ENCODE measurements at places on chromosomes 3 and 15.
A peak's percentile ranks its signal among the peaks of the same experiment; 100 is the strongest.

DNA sequence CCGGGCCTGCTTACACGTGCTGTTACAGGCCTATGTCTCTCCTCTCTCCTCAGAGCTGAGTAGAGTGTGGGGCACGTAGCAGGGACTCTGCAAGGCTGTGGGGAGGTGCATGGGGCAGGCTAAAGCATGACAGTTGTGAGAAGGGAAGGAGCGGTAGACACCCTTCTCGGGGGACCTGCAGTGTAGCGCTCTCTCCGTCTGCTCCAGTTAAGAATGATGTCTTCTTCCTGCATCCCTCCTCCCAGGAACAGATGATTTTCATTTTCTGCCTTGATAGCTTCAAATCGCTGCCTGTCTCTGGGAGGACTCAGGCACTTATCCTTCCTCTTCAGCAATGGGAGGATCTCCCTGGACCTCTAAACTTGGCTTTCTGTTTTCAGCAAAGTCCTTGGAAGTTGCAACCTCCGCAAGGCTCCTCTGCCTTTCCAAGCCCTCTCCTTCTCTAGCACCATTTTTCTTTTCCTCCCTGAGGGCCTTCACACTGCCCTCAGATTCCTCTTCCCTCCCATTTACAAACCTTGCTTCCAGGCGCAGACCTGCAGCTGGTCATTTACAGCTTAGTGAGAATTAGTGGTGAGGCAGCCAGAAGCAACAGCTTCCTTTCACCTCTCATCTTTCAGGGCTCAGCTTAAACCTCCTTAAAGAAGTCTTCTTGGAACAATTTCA lies 23.4 kb upstream of the TLE3 start:
- peaks cover 32% of the 10 kb centered on the region for H3K27me3 ChIP-seq
- peaks cover 2% of the 10 kb centered on the region for H3K36me3 ChIP-seq
- H3K27ac ChIP-seq, result no peak overlapping the region
- DNase-seq, result no peak
- H3K4me3 ChIP-seq, result no peak overlapping the region
- peaks cover 3% of the 10 kb centered on the region for H3K4me1 ChIP-seq

GRCh38 chr3:4395448-4395847 lies 71.6 kb downstream of the SUMF1 start:
- DNase-seq, result no peak
- no peaks in the 10 kb centered on the region for H3K27me3 ChIP-seq
- peaks cover 41% of the 10 kb centered on the region for H3K36me3 ChIP-seq
- peaks cover 36% of the 10 kb centered on the region for H3K4me1 ChIP-seq

GRCh38 chr3:140924097-140924873 lies 17.4 kb upstream of the SLC25A36 start:
- H3K27ac ChIP-seq, result no peak overlapping the region
- no peaks in the 10 kb centered on the region for H3K4me1 ChIP-seq
- H3K27me3 ChIP-seq, result peaks cover 15% of the 10 kb centered on the region
- H3K4me3 ChIP-seq, result no peak overlapping the region
- no peak for DNase-seq
- no peaks in the 10 kb centered on the region for H3K36me3 ChIP-seq

GRCh38 chr3:9020426-9020825 lies 57.2 kb upstream of the RAD18 start:
- no peak overlapping the region for H3K4me3 ChIP-seq
- peaks cover 5% of the 10 kb centered on the region for H3K27me3 ChIP-seq
- no peaks in the 10 kb centered on the region for H3K36me3 ChIP-seq

- peaks cover 2% of the 10 kb centered on the region for H3K4me1 ChIP-seq
- H3K27ac ChIP-seq, result no peak overlapping the region
- no peak overlapping the region for H3K4me3 ChIP-seq
Measured at GRCh38 chr15:73015493-73015892, 36.8 kb upstream of the NEO1 start.

GRCh38 chr15:101060576-101061551 lies 141.7 kb downstream of the LRRK1 start:
- H3K4me3 ChIP-seq, result no peak overlapping the region
- H3K36me3 ChIP-seq, result no peaks in the 10 kb centered on the region
- no peak overlapping the region for H3K27ac ChIP-seq
- peaks cover 3% of the 10 kb centered on the region for H3K27me3 ChIP-seq

GRCh38 chr3:144771381-144771870 lies 799.8 kb downstream of the DIPK2A start:
- no peak for DNase-seq
- H3K27ac ChIP-seq, result no peak overlapping the region
- no peaks in the 10 kb centered on the region for H3K27me3 ChIP-seq
- H3K4me1 ChIP-seq, result no peaks in the 10 kb centered on the region
- H3K4me3 ChIP-seq, result no peak overlapping the region
- no peaks in the 10 kb centered on the region for H3K36me3 ChIP-seq

DNA sequence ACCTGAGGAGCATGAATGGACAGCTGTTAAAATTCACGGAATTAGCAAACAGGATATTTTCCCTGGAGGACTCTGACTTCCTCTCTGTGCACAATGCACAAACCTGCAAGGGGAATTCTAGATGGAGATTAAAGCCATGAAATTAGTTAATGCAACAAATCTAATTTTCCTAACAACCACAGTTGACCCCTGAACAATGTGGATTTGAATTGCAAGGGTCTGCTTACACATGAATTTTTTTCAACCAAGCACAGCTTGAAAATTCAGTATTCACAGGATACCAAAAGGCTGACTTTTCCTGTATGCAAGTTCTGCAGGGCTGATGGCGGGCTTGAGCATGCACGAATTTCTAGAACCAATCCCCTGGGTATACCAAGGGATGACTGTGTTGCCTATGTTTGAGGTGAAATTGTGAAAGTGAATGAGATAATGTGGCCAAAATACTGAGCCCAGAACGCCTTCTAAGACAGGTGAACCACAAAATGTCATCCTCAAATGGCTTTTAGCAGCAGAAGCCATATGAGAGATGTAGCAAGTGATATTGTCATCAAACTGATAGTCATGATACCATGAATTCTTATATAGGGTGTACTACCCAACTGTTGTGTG lies 52.5 kb downstream of the COL8A1 start:
- H3K36me3 ChIP-seq, result no peaks in the 10 kb centered on the region
- peaks cover 4% of the 10 kb centered on the region for H3K27me3 ChIP-seq
- H3K4me3 ChIP-seq, result no peak overlapping the region

DNA sequence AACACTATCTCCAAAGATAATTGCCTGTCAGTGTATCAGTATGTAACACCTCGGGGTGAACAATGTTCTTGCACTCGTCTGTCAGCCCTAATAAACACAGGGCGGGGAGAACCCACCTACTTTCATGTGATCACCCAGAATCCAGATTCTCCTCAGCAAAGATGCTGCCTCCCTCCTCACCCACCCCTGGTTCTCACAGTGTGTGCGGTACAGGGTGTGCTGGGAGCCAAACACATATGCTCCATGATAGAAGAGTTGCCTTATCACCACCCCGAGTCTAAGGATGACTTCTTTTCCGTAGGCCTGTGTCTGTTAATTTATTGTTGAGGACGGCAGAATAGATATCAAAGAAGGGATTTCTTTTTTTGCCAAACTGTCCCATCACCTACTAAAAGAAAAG lies 206.1 kb downstream of the TLE3 start:
- H3K36me3 ChIP-seq, result peaks cover 2% of the 10 kb centered on the region
- peaks cover 38% of the 10 kb centered on the region for H3K27me3 ChIP-seq
- DNase-seq, result no peak
- no peak overlapping the region for H3K27ac ChIP-seq
- no peak overlapping the region for H3K4me3 ChIP-seq
- no peaks in the 10 kb centered on the region for H3K4me1 ChIP-seq

GRCh38 chr15:78668987-78669386 lies 28.0 kb upstream of the CHRNB4 start:
- H3K27me3 ChIP-seq, result peaks cover 13% of the 10 kb centered on the region
- no peaks in the 10 kb centered on the region for H3K36me3 ChIP-seq
- H3K4me3 ChIP-seq, result no peak overlapping the region
- DNase-seq, result no peak
- H3K4me1 ChIP-seq, result no peaks in the 10 kb centered on the region

- peaks cover 6% of the 10 kb centered on the region for H3K36me3 ChIP-seq
- no peak for DNase-seq
- H3K27ac ChIP-seq, result no peak overlapping the region
- no peaks in the 10 kb centered on the region for H3K27me3 ChIP-seq
Measured at GRCh38 chr3:67075295-67075694, 77.2 kb downstream of the KBTBD8 start.

GRCh38 chr15:43514241-43515057 lies 3.0 kb upstream of the MAP1A start:
- H3K4me1 ChIP-seq, result peaks cover 59% of the 10 kb centered on the region
- H3K36me3 ChIP-seq, result no peaks in the 10 kb centered on the region
- H3K27ac ChIP-seq, result peak overlapping the region; percentile 65
- peak; percentile 49 for DNase-seq
- peaks cover 21% of the 10 kb centered on the region for H3K27me3 ChIP-seq

DNA sequence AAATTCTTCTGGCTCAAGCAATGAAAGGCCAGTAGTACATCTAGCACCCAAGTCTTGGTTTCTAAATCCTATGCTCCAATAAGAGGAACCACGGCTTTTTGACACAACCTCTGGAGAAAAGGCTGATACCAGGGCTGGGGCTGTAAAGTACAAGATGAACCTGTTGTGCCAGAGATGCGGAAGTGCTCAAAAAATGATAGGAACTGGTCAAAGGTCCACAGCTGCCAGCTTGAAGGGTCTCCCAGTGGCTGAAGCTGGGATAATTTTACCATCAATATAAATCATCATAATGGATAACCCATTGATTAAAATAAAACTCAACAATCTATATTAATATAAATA lies 558 bp upstream of the NCEH1 start:
- H3K4me1 ChIP-seq, result peaks cover 16% of the 10 kb centered on the region
- peak overlapping the region; percentile 93 for H3K4me3 ChIP-seq
- no peak for DNase-seq
- H3K27me3 ChIP-seq, result peaks cover 14% of the 10 kb centered on the region
- H3K27ac ChIP-seq, result peak overlapping the region; percentile 78
- no peaks in the 10 kb centered on the region for H3K36me3 ChIP-seq

- no peak for DNase-seq
- no peak overlapping the region for H3K4me3 ChIP-seq
- H3K4me1 ChIP-seq, result no peaks in the 10 kb centered on the region
Measured at GRCh38 chr15:92430069-92430440, 36.4 kb downstream of the ST8SIA2 start.

DNA sequence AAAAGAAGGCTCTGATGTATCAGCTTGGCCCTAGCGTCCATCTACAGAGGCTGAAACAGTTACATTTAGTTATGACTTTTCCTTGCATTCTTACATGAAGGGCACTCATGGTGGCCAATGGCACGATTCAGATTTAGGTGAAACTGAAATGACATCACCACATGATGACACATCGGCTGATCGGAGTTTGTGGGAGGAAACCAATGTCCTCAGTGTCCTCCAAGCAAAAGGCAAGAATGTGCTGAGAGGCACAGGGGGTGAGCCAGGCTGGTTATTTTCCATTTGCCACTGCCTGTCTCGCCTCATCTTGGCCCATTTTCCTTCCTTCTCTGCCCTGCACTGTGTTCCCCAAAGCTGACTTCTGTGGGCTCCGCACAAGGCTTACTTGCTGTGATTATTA lies 34.4 kb downstream of the TARS3 start:
- no peaks in the 10 kb centered on the region for H3K27me3 ChIP-seq
- no peak for DNase-seq
- peaks cover 11% of the 10 kb centered on the region for H3K4me1 ChIP-seq
- H3K4me3 ChIP-seq, result no peak overlapping the region
- no peak overlapping the region for H3K27ac ChIP-seq
- H3K36me3 ChIP-seq, result peaks cover 25% of the 10 kb centered on the region

DNA sequence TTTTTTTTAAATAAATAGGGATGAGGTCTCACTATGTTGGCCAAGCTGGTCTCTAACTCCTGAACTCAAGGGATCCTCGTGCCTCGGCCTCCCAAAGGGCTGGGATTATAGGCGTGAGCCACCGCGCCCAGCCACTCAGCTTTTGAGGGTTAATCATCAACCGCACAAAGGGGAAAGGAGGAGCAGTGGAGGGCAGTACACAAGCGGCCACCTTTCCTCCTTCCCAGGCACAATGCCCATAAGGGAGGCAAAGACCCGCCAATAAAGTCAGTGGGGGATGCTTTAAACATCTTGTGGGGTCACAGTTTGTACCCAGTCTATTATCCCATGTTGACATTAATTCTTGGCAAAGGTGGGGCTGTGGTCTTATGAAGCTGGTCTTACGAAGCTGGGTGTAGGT lies 32.4 kb downstream of the EHD4 start:
- H3K4me1 ChIP-seq, result peaks cover 35% of the 10 kb centered on the region
- no peaks in the 10 kb centered on the region for H3K36me3 ChIP-seq
- no peak overlapping the region for H3K27ac ChIP-seq
- H3K27me3 ChIP-seq, result no peaks in the 10 kb centered on the region
- no peak overlapping the region for H3K4me3 ChIP-seq

DNA sequence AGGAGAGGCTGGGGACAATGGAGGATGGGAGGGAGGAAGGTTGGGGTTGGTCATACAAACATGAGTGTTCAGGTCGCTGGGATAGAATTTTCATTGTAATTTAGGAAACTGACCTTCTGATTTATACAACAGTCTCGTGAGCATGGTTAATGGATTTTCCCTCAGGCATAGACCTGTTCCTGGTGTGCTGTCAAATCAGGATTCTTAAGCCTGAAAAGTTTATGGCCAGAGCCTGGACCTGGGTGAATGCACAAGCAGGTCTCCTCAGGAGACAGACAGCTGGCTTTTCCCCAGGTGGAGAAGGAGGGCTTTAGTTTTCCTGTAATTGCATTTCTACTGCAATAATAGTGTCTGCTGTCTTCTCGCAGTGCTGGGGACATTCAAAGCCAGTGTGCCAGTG lies 338.0 kb downstream of the SHQ1 start:
- DNase-seq, result no peak
- no peaks in the 10 kb centered on the region for H3K4me1 ChIP-seq
- H3K36me3 ChIP-seq, result no peaks in the 10 kb centered on the region
- H3K27ac ChIP-seq, result no peak overlapping the region

GRCh38 chr15:65338366-65338765 lies 33.9 kb downstream of the RNU5B-1 start:
- no peak overlapping the region for H3K27ac ChIP-seq
- H3K4me1 ChIP-seq, result peaks cover 4% of the 10 kb centered on the region
- no peaks in the 10 kb centered on the region for H3K36me3 ChIP-seq
- peaks cover 10% of the 10 kb centered on the region for H3K27me3 ChIP-seq
- no peak for DNase-seq

GRCh38 chr3:116569611-116570010 lies 124.3 kb upstream of the LSAMP start:
- no peak for DNase-seq
- no peak overlapping the region for H3K27ac ChIP-seq
- no peaks in the 10 kb centered on the region for H3K36me3 ChIP-seq
- no peak overlapping the region for H3K4me3 ChIP-seq

DNA sequence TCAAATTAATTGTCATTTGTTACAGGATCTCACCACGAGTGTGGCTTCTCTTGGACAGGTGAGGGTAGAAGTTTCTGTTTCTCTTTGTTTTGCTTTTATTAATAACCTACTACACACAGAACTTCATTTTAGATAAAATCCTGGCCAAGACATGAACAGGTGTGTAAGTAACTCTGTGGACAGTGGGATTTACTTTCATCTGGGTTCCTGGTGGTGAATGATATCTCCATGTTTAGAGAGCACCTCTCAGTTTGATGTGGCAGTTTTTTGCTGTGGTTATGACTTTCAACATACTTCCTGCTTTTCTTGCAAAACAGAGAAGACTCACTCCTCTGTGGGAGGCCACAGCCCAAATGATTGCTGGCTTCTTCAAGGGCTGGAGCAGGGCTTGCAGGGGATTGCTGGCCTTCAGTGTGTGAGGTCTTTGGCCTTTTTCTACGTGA lies 71.1 kb upstream of the XCR1 start:
- peak overlapping the region; percentile 99 for H3K27ac ChIP-seq
- no peaks in the 10 kb centered on the region for H3K27me3 ChIP-seq
- H3K4me1 ChIP-seq, result peaks cover 69% of the 10 kb centered on the region
- peak; percentile 65 for DNase-seq
- peaks cover 45% of the 10 kb centered on the region for H3K36me3 ChIP-seq

All from activated naive CD8-positive, alpha-beta T cell treated with anti-CD3 and anti-CD28 coated beads, Interleukin-2, amount 10 ng/mL, durations not matched to agents 7 days and 5 days (primary cell).